ENCODE measurements at places on chromosomes 7 and 10.

DNA sequence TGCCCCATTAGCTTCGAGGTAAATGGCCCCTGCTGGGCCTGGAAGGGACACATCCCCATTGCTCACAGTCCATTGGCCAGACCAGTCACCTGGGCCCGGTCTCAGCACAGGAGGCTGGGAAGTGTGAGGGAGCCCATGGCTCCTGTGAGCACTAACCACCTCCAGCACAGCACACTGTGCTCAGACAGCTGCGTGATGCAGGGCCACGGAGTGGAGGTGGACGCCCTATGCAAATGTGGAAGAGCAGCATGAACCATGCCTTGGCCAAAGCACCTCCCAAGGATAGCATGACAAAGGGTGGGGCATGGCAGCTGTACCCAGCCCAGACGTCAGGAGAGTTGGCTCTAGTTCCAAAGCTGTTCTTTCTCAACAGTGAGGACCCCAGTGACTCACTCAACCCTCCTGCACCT is 120.1 kb upstream of the ZMIZ1 start:
- no peak for DNase-seq

- DNase-seq, result no peak
Measured at GRCh38 chr10:25828475-25828874, 105.6 kb upstream of the MYO3A start.

DNA sequence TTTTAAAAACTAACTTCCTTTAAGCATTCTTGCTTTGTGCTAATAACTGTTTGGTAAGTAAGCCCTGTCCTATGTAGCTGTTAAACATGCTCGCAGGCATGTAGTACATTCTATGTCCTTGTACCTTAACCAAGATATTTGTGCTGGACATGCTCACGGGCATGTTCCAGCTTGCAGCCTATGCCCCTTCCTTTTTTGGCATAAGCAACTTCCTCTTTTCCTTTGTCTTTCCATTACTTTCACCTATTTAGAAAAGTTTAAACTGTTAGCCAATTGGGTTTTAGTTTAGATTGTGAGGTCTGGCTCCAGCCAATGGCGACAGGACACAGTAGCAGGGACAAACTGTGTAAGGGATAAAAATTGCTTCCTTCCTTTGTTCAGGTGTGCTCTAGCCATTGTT is 14.4 kb upstream of the APBB1IP start:
- DNase-seq, result no peak

GRCh38 chr10:132269266-132270230 is 38.2 kb downstream of the STK32C start:
- no peak for DNase-seq

GRCh38 chr10:103534621-103535498 is 41.4 kb downstream of the NEURL1 start:
- DNase-seq, result no peak

DNA sequence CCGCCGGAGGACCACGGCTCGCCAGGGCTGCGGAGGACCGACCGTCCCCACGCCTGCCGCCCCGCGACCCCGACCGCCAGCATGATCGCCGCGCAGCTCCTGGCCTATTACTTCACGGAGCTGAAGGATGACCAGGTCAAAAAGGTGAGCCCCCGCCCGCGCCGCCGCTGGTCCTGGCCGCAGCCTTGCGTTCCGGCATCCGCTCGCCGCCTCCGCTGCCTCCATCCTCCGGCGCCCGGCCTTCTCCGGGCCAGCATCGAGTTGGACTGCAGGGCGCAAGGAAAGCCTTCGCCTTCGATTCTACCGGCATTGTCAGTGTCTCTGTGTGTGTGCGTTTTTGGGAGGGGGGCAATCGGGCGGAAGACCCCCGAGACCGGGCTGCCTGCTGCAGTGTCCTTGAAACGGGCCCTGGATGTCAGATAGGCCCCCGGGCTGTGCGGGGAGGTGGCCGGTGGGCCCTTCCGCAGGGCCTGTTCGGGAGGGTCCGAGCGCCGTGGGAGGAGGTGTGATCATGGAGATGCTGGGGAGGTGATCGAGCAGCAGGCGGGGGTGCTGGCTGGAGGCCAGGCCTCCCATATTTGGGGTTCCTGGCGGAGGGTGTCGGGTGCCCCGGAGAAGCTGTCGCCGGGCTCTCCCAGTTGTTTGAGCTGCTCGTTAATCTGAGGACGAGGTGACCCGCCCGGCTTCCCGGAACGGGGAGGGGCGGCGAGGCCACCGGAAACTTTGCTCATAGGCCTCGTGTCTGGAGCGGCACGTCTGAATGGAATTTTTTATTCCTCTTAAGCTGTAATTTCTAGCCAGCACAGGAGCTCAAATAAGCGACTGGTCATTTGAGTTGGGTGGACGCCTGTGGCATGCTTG is 40.8 kb downstream of the HK1 start:
- peak; percentile 58 for DNase-seq

GRCh38 chr10:61076572-61077114 is 132.7 kb upstream of the RHOBTB1 start:
- DNase-seq, result no peak

DNA sequence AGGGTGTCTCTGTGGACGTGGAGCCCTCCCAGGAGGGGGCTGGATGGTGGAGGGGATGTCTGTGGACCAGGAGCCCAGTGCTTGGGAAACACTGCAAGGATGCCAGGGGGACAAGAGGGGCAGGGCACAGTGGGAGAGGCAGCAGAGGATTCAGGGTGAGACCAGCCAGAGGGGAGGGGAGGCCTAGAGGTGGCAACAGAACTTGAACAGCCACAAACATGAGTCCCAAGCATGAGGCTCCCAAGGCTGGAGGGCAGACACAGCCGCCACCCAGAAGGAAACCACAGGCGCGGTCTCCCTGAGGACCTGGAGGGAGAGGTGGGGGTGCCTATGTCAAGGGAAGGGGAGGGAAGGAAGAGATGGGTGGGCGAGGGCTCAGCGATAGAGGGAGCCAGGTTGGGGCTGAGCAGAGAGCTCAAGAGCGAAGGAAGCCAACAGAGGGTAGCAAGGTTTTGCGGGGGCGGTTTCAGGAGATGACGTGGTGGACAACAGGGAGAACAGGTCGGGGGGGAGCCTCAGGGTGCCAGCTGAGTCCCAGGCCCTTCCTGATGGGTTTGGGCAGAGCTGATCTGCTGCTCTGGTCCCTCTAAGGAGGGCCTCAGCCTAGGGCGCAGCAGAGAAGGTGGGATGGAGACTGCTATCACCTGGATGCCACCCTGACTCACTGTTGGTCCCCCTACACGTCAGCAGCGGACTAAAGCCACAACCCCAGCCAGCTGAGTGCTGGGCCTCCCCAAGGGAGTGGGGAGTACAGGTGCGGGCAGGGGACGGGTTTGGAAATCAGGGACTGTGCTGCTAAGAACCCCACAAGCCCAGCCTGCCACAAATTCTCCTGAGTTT is 6.7 kb upstream of the PILRA start:
- DNase-seq, result no peak

DNA sequence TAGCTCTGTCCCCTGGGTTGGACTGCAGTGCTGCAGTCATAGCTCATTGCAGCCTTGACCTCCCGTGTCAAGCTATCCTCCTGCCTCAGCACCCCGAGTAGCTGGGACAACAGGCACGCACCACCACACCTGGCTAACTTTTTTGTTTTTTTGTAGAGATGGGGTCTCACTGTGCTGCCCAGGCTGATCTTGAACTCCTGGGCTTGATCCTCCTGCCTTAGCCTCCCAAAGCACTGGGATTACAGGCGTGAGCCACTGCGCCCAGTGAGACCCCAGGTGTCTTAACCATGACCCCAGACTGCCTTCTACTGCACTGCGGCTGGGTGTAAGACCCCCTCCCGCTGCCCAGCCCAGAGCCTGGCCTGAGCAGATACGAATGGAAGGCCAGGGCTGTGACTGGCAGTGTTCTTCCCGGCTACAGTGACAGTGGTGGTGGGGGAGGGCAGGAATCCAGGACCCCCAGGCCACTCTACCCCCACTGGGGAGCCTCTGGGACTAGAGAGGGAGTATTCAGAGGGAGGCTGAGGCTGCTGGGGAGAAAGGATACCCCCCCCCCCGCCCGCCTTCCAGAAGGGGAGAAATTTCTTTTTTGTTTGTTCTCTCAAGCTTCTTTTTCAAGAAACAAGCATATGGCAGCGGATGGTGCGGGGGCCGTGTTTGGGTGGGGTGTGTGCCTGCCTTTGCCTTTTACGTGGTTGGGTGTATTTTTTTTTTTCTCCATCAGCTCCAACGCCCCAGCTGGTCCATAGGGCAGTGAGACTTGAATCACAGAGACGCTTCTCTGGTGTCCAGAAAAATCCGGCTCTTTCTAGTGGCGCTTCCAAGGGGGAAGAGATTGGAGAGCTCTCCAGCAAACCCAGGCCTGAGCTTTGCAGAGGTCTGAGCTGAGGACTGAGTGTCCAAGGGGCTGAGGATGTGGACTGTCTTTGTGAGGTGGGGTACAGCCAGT is 36.6 kb downstream of the GTF2IRD1 start:
- DNase-seq, result no peak

DNA sequence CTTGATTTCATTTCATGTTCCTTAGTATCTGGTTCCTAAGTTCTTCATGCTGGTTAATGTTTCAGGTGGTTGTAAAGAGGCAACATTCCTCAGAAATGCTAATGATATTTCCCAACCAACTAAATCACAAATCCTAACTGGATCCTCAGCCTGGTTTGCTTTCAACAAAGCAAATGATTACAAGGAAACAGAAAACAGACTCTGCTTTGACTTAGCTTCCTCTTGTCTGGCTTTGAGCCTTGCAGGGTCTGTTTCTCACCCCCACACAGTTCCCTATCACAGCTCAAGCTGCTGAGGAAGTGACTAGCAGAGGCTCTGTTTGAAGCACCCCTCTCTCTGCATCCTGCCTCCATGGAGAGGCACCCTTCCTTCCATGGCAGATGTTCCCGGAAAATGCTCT is 130.2 kb upstream of the CTTNBP2 start:
- DNase-seq, result no peak

DNA sequence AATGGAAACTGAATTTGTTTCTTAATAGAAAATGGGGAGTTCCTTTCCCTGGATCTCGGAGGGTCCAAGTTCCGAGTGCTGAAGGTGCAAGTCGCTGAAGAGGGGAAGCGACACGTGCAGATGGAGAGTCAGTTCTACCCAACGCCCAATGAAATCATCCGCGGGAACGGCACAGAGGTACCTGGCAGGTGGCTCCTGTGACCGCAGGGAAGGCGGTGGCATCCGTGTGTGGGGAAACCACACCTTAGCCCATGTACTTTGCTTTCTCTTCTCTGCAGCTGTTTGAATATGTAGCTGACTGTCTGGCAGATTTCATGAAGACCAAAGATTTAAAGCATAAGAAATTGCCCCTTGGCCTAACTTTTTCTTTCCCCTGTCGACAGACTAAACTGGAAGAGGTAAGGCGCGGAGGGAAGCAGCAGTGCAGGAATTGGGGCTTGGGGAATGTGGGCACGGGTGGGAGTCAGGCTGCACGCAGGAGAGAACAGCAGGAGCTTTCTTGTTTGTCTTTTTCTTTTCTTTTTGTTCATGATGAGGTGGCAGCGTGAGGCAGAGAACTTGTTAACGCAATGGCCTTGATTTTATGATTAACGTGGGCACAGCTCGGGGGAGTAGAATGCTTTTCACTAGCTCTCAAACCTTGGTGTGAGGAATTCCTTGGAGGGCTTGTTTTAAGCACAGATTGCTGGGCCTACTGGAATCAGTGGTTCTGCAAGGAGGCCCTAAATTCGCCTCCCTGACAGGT is 12.8 kb downstream of the HKDC1 start:
- DNase-seq, result peak; percentile 52

DNA sequence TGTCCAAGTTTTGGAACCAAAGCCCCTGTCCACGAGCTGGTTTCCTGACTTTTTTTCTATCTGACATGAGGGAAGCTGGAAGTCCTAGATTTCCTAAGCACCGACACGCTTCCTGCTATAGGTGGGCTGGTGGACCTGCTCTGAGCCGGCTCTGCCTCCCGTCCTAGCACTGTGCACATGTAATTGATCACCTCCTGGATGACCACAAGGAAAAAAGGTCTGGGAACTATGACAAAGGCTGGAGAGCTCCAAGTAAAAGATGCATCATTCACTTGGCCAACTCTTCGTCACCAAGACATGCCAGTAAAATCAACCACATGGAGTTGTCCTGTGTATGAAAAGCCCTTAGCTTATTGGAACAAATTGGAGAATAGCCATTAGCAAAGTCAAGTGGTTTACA is 104.8 kb downstream of the ITIH5 start:
- no peak for DNase-seq

GRCh38 chr10:59279991-59280505 is 82.3 kb downstream of the FAM13C start:
- DNase-seq, result no peak

- DNase-seq, result peak; percentile 82
Measured at GRCh38 chr7:37342688-37343471, 105.8 kb downstream of the ELMO1 start.

- no peak for DNase-seq
Measured at GRCh38 chr7:130393101-130393561, 12.8 kb downstream of the CPA1 start.

DNA sequence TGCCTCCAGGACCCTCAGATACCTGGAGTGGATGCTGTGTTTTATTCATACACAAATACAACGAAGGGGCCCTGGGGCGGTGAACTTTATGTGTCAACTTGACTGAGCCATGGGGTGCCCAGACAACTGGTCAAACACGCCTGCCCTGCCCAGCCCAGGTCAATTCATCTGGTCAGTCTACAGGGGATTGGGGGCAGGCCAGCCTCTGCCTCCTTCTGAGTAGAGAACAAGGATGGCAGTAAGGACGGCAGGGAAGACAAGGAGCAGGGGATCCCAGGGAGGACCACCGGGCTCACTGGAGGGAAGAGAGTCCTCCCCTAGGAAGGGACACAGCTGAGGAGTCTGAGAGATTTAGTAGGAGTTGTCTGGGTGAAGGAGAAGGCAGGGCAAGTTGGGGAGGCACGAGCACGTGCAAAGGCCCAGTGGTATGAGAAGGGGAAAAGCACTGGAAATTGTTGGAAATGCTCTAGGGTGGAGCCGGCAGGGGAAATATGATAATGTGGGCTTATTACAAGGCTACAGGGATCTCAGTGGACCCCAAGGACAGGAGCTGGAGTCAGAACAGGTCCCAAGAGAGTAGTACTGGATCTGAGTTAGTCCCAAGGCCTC is 63.4 kb downstream of the MYL10 start:
- DNase-seq, result no peak

GRCh38 chr7:36884351-36884750 is 160.1 kb upstream of the AOAH start:
- DNase-seq, result no peak

DNA sequence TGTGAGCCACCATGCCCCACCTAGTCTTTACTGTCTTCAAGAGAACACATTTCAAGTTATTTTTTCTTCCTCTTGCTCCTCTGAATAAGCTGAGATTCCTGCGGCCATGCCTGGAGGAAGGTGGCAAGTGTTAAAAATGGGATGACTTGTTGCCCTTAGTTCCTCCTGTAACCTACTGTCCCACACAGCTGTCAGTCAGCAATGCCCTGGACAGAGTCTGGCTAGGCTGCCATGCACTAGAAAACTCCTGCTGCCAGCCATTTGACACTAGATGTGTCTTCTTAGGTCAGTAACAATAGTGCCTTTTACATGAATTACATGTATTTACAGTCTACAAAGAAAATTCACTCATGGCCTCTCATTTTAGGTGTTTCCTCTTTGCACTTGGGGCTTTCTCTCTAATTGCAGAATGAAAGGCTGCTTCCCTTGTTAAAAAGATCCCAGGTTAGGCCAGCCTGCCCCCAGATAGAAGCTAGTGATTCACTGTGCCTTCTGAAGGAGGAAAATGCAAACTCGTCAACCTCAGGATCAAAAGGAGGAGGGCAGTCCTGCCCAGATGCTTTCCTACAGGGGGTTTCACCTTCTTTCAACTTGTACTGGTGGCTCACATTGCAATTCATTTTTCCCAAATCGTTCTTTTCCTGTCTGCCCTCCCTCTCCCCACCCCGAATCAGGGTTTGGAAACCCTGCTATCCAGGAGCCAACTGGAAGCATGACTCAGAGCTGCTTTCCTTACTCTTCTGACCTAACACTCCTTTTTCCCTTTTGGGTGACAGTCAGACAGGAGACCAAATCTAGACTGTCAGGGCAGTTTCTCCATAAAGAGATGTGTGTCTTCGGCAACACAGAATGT is 136.6 kb downstream of the SPAG6 start:
- DNase-seq, result no peak

Data from T-cell (primary cell).